ENCODE measurements at places on chromosomes 12 and 14.

DNA sequence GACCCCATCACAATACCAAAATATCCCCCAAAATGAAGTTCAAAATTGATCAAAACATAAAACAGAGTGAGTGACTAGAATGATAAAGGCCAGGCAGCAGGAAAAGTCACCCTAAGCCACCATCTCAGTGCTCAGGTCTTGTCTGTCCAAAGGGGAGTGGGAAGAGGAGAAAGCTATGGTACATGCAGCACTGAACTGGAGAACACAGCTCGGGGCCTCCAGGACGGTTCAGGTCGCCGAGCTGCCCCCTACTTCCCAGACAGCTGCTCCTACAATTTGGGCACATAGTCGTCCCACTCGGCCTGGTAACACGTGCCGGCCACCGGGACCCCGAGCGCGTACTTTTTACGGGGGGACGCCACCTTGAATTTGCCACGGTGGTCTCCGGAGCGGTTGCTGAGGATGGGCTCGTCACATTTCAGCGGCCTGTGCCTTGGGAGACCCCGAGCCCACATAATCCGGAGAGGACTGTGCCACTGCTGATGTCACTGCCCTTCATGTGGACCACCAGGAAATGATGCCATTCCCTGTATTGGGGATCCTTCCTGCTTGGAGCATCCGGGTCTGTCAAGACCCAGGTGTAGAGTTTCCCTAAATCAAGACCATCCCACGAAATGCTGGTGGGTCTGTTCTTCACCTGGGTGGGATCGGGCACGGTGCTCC is 31.6 kb downstream of the AK7 start:
- DNase-seq, result no peak

GRCh38 chr12:113449839-113450238 is 21.8 kb downstream of the LHX5 start:
- DNase-seq, result no peak

- no peak for DNase-seq
These were observed 1.2 kb downstream of the SOCS2 start for GRCh38 chr12:93573552-93574223.

DNA sequence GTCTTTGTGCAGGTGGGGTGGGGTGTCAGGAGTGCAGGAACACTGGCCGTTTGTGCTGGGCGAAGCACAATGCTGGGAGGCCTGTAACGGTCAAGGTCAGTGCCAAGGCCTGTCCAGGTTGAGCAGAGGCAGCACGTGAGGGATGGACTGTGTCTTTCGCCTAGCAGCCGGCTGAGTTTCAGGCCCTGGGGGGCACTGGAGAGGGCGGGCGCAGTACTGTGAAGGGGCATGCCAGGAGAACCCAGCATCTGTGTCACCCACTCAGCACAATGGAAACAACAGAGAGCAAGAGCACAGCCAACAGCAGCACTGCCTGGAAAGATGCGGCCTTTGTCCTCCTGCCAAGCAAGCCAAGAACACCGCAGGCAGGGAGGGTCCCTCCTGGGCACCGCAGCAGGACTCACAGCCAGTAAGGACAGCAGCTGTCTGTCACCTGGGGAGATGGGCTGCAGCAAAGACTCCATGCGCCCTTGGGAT is 25.2 kb downstream of the SLC25A47 start:
- DNase-seq, result no peak

DNA sequence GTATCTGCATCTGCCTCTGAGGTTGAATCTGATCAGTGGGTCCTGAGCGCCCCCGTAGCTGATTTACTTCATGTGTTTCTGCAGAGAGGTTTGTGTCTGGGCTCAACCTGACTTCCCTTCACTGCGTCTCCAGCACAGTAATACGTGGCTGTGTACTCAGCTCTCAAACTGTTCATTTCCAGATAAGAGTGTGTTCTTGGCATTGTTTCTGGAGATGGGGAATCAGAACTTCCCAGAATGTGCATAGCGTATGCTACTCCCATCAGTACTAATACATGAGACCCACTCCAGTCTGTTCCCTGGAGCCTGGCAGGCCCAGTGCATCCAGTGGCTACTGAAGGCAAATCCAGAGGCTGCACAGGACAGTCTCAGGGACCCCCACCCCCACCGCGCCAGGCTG is 1297.2 kb downstream of the TMEM121 start:
- no peak for DNase-seq

DNA sequence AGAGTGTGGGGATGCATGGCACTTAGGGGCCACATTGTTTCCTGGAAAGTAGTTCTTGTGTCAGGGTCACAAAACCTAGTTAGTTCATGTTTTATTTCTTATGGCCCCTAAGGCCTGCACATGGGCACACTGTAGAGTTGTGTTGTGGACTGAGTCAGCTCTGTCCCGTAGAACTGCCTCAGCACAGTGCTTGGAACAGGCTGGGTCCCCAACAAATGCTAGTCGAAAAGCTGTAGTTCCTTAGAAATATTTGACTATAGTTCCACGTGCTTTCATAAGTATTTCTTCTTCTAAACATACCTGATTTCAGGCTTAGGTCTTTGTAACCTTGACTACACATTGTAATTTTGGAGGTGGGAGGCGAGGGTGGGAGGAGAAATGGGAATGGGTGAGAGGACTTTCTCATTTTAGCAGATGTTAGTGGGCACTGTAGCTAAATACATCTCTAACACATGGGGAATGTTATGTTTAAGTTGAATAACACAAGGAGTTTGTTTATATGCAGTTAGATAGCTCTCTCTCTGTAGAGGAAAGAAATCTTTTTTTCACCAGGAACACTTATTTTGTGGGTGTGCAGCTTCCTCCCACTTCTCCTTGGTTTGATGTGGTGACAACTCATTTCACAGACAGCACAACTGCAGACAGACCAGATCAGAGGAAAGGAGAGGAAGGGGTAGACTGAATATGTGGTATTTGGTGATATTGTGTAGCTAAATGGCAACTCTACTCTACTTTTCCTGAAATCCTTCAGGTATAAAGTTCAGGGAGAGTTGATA is 39.5 kb upstream of the DACT1 start:
- peak; percentile 23 for DNase-seq

DNA sequence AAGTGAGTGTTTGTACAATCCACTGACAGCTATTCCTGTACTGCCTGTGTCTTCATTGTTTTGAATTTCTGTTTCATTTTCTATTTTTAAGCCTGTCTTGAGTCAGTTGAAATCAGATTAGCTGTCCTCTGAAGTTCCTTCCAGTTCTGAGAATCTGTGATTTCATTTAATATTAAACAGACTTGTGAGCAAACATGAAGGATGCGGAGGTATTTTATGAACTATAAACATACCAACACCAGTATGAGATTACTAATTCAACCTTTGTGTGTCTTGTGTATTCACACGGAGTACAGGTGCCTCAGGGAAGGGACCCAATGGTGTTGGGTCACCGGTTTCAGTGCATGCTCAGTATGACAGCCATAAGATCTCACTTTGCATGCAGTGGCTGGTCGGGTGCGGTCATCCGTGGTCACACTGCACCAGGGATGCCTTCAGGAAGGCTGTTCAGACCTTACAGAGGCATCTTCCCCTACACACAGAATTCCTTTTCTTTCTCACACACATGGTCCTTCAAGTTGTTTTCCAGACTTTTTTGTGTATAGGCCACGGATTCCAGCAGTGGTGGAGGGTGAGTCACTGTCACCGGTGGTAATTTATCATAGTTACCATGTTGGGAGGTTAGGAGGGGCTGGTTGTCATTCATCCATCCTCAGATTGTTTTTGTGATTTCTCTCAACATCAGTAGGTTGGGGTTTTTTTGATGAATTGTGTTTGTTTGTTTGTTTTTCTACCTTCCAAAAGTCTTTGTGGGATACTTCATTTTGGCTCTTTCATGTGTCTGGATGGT is 103.0 kb upstream of the SFSWAP start:
- DNase-seq, result no peak

Measured in CD4-positive, alpha-beta T cell treated with Interleukin-12 subunit alpha and Interleukin-12 subunit beta, for 1 hour (primary cell).